CD4-positive, alpha-beta T cell treated with Interleukin-12 subunit alpha and Interleukin-12 subunit beta, for 1 hour (primary cell): ENCODE measurements at places on chromosomes 6 and 20.
A peak's percentile ranks its signal among the peaks of the same experiment; 100 is the strongest.

DNA sequence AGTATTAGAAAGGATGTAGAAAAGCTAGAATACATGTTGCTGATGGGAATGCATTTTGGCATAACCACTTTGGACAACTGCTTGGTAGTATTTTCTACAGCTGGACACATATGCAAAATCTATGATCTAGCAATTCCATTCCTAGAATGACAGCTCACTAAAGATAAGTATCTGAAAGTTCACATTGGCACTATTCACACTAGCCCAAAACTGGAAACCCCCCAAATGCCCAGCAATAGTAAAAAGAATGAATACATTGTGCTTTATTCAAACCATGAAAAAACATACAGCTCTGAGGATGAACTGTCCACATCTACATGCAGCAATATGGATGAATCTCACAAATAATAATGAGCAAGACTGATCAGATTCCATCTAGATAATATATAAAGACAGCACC is 79.0 kb downstream of the PPP1R3G start:
- no peak for DNase-seq

DNA sequence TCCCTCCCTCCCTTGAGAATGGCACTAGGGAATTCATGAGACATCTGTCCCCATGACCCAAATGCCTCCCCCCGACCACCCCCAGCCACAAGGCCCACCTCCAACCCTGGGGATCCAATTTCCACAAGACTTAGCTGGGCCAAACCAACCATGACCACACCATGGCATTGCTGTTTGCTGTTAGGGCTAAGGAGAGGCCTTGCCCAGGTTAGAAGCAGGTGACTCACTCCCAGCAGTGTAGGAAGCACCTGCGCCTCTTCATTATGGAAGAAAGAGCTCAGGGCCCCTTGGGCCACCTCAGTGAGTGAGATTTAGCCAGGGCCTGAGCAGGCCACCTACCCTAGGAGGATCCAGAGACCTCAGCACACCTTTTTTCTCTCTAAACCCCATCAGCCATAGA is 337.9 kb downstream of the TAF4 start:
- no peak for DNase-seq

DNA sequence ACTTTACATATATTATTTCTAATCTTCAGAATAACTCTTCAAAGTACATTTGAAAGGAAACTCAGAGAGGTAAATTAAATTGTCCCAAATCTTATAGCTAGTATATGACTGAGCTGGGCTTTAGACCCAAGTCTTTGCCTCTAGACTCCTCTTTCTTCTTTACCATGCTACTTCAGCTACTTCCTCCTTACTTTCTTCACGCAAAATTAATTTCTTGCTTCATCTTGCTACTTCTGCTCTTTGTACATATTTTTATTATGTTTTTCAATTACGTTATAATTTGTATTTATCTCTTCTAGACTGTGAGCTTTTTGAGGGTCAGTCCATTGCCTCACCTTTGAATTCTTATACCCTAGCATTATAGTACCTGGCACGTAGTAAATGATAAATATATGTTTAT is 5.3 kb downstream of the TMEM170B start:
- no peak for DNase-seq

DNA sequence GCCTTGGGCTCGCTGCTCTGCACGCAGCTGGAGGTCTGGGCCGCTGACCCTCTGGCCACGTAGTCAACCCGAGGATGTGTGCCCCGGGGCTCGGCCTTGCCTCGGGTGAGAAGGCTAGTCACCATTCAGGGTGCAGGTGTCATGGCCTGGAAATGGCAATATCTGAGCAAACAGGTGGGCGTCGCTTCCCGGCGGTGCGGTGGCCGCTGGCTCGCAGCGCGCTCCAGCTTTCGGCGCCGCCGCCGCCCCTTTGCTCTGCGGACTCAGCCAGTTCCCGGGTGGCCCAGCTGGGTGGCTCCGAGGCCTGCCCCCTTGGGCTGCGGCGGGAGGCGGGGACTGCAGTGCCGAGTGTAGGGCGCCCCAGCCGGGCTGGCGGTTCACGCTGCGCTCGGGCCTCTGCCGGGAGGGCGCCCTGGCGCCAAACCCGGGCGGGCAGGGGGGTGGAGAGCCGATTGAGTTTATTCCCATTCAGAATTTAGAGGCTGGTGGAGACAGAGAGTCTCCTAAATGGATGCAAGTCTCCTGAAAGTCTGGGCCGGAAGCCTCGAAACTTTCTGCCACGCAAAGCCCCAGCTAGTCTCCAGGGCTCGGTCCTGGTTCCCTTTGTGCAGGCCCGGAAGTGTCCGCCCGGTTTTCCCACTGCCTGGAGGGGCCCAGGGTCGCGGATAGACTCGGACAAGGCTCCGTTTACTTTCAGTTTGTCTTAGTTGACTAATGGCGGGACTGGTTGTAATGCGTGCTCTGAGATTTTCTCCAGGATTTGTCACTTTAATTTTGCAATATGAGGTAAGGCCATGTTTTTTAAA is 11.3 kb upstream of the TFAP2A start:
- no peak for DNase-seq

GRCh38 chr6:162459985-162460384 is 267.6 kb downstream of the PRKN start:
- DNase-seq = no peak

GRCh38 chr6:82891076-82891475 is 174.6 kb downstream of the UBE3D start:
- DNase-seq = no peak

DNA sequence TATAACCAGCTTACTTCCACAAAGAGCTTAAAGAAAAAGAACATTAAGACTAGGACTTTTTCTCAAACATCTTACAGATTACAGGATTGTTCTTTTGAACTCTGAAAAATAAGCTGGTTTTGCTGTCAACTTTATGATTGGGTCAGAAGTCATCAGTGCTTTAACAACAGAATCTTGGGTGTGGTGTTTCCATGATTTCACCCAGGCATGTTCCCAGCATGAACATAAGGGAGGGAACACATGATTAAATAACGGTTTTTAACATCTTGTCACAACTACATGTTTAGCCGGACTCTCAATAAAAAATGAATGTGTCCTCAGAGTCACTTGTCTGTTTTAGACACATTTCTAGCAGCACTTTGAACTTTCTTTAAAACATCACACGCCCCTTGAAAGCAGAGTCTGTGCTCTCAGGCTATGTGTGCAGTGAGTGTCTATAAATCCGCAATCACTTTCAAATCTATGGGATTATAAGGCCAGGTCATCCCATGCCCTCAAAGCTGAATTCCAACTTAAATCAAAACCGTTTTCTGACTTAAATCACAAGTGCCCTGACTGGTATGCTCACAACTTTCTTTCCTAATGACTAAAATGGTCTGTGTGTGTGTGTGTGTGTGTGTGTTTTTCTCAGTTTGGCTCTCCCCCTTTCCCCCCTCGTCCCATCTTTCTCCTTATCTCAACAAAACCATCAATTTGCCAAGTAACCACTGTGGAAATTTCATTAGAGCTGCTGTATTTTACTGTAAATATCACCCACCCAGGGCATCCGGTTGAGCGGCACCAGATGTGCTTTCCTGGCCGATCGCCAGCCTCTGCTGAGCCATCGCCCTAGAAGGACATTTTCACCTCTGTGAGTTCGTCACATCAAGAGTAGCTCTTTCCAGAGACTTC is 216.8 kb upstream of the DTNBP1 start:
- DNase-seq = peak; percentile 35

DNA sequence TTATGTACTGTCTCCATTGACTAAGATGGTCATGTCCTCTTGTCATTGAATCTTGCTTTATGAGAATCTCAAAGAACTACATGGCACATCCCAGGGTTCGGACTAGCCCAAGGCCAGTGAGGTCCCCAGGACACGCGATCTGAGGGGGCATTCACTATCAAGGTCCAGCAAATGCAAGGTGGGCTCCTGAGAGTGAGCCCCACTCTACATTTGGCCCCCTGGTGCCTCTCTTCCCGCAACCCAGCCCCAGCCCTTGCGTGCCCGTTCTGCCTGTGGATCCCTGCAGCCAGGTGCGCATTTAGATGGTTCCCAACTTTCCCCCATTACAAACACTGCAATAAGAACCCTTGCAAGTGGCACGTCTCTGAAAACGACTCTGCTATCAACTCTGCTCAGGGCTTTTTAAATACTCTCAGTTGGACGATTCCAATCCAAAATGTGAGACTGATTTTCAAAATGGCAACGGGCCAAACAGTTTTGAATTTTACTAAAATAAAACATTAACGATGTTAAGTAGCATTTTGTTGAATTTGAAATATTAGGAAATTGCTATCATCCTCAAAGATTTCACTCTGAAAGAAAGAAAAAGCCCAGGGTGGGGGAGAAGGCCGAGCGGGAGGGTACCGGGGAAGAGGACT is 59.6 kb downstream of the NFATC2 start:
- DNase-seq = no peak

DNA sequence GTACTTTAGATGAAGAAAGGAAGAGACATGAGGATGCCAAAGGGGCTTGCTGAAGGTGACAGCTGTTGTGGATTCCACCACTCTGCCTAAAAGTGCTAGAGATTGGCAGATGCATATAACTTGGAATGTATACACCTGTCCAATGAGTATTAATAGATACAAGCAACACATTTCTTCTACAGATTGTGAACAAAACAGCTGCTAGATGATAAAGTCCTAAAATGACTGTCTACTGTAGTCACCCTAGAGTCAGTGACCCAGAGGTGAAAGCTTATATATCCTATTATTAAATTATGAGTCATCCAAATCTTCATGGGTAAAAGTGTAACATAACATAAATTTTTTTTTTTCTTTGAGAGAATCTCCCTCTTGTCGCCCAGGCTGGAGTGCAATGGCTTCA is 5.2 kb downstream of the RNF217 start:
- DNase-seq = no peak

GRCh38 chr6:122068291-122068769 is 331.1 kb upstream of the HSF2 start:
- no peak for DNase-seq

- no peak for DNase-seq
These were observed 94.4 kb upstream of the ZNFX1 start for GRCh38 chr20:49372095-49372734.

- no peak for DNase-seq
These were observed 172.1 kb upstream of the GGTLC1 start for GRCh38 chr20:24160563-24161281.

DNA sequence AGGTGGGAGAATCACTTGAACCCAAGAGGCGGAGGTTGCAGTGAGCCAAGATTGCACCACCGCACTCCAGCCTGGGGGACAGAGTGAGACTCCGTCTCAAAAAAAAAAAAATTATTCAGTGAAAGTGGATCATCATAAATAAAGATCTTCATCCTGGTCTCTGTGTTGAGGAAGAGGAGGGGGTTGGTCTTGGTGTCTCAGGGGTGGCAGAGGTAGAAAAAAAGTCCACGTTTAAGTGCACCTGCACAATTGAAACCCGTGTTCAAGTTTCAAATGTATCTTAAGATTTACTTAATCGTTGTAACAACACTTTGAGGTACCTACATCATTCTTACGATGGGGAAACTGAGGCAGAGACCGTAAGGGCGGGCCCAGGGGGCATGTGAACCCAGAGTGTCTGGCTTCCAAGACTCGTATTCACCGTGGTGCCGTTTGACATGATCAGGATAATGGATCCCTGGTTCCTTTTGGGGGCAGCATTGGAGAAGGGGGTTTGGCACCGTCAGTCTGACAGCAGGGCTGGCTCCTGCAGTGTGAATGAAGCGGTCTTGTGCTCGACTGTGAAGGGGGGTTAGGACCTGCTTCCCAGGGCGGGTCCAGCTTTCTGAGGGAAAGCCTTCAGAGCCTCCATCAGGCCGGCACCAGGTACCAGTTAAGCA is 32.9 kb upstream of the ID1 start:
- DNase-seq = no peak

DNA sequence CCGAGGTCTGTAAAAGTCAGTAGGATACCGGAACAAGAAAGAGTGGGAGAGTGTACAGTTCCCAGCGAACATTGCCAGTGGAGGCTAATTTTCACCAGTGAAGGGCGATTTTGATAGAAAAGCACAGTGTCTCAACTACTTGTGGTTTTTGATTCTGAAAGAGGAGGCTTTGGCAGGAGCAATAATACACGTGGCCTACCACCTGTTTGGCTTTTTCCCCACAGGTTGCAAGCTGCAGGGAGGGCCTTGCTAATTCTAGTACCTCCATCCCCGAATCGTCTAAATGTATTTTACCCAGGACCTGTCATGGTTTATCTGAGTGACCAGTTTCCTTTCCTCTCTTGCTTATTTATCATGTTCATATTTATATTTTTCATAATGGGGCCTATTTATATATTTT is 3.3 kb upstream of the EFCAB8 start:
- no peak for DNase-seq

DNA sequence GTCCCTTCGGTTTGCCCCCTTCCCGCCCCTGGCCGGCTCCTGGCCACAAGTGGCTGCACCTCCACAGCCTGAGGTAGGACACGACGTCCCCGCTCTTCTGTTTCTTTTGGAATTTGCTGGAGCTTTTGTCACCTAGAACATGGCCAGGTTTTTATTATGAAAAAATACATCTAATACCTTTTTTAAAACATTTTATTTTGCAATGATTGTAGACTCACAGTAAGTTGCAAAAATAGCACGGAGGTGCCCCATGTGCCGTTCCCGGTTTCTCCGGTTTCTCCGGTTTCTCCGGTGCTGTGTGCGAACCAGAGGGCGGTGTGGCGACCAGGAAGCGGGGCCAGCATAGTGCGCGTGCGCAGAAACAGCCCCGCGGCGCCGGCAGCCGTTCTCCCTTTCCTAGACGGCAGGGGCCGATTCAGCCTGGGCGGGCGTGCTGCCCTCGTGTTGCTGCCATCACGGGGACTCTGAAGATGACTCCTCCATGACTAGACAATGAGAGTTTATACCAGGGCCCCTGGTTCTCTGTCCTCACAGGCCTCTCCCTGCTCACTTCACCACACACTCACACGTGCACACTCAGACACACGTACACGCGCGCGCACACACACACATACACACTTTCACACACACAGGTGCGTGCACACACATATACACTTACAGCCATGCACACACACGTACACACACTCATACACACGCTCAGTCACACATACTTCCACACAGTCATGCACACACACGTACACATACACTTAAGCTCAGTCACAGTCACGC is 102.1 kb downstream of the TMEM242 start:
- DNase-seq = peak; percentile 84

DNA sequence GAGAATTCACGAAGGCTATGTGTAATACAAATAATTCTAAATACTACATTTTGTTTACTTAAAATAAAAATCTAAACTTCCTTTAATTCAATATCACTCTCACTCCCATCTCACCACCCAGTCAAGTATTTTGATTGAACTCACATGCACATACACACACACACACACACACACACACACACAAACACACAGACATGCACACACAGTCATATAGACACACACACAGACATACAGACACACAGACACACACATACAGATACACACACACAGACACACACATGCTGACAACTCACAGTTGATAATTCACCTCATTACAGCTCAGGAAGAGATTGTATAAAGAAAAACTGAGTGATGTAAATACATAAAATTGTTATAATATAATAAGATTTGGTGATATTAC is 559.8 kb upstream of the SLC35B3 start:
- no peak for DNase-seq

- DNase-seq = peak; percentile 6
These were observed 4.0 kb downstream of the PKIG start for GRCh38 chr20:44586289-44586911.

GRCh38 chr6:47152666-47153403 is 110.7 kb upstream of the ADGRF1 start:
- no peak for DNase-seq
